ENCODE measurements at places on chromosomes 7 and 10.
A peak's percentile ranks its signal among the peaks of the same experiment; 100 is the strongest.

DNA sequence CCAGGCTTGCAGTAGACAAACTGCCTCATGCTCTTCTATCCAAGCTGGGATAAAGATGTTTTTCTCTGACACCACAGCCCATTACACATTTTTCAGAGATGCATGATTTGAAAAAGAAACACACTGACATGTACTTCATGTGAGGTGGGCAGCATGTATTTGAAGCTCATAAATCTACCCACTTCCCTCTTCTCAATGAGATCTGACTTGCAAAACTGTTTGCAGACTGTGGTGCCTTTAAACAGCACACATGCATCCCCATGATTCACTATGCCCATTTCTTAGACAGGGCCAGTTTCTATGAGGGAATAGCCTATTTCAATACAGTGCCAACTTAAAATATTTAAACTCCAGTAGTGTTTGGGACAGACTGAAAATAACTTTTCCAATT is 109.8 kb downstream of the GLI3 start:
- no peak for DNase-seq

GRCh38 chr7:82602066-82602465 is 158.5 kb upstream of the CACNA2D1 start:
- DNase-seq = no peak

DNA sequence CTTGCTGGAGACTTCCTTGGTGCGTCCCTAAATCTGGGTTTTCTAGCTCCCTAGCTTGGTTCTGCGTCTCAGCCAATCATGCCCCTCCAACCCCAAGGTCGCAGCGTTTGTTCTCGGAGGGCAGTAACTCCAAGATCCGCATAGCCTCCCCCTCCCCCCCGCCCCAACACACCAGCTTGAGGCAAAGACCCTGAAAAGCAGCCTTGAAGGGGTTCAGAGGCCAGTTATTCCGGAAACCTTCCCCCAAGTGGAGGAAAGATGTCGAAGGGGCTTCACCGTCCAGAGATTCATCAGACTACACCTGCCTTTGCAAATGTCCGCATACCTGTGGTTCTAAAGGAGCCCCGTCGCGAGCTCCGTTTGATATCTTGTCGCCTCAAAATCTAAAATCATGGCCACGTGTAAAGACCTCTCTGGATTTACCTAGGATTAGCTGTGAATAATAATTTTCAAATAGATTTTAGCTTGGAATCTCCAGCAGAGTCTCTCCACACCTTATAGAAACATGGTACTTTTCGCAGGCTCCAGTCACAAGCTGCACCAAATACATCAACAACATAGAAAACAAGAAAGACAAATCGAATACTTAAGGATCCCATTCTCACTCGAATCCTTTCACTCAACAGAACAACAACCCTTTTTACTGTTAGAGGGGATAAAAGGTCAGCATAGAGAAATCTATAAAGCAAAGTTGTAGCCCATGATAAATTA is 7.9 kb downstream of the DLX6 start:
- DNase-seq = no peak

GRCh38 chr10:99836711-99837110 is 54.3 kb downstream of the ABCC2 start:
- no peak for DNase-seq

- no peak for DNase-seq
Observed at GRCh38 chr7:115198143-115198542, 276.2 kb downstream of the MDFIC start.

DNA sequence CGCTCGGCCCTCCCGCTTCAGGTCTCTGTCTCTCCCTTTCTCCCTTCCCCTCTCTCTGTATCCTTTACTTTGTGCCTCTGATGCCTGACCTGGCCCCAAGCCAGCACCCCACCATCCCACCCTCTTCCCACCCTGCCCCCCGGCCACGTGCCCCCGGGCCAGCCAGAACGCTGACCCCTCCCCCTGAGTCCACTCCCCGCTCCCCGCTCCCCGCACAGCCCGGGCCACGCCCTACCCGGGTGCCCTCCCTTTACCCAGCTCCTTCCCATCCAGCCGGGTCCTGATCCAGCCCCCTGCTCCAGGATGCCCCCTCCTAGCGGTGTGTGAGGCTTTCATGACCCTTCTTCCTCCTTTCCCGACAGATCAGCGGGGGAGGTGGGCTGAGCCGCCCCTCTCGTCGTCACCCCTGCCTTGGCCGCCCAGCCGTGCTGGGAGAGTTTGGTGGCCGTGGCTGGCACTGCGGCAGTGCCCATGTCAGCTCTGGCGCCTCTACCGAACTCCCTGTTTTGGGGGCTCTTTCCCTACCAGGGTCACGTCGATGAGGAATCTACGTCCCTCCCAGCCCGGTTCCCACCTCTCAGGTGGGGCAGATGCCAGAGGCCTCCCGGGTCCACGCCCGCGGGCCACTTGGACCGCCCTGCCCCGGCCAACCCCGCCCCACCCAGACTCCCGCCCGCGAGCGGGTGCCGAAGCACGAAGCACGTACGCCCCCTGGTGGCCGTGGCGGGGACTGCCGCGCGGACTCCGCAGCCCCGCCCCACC is 127.4 kb downstream of the UBE2H start:
- DNase-seq = peak; percentile 72

DNA sequence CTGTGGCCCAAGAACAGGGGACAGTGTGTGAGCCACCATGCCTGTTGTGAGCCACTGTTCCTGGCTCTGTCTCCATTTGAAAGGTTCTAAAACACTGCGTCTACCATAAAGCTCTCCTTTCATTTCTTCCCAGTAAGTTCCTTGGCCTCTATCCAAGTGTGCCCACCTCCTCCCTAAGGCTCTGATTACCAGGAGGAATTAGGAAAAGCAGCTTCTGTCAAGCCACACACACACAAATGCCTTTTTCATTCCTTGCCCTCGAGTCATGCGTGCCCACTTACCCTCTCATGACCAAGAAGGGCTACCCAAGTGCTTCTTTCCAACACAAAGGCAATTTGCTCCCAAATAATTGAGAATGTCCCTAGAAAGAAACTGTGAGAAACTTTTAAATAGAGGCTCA is 70.8 kb upstream of the PARD3 start:
- DNase-seq = no peak

- DNase-seq = no peak
Observed at GRCh38 chr7:22591271-22591670, 91.3 kb upstream of the STEAP1B start.

DNA sequence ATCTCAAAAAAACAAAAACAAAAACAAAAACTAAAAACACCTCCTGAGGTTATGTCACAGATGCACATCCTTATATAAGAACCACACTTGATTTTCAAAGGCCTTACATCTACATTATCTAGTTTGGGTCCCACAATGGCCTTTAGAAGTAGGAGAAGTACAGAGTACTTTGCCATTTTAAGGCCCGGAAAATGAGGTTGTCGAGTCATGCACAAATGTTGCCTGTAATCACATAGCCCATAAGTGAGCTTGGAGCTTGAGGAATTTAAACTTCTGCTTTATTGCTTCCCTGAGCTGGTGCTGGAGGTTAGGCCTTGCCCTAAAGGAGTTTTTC is 9.7 kb upstream of the MKRN1 start:
- no peak for DNase-seq

DNA sequence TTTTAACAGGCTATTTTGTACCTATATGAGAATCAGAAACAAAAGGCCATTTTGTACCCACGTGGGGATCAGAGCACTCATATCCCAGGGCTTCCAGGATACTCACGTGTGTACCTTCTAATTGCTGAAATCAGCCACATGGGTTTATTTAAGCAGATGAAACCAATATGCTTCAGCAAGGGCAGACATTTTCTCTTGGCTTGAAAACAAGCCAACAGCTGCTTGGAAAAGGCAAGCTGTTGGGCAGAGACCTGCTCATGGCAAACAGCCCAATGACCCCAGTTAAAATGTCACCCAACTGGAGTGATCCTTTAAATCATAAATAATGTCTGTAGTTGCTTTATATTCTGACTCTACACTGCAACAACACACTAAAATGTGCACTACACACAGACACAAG is 26.5 kb upstream of the TOMM7 start:
- DNase-seq = no peak

GRCh38 chr10:12382956-12383531 is 33.7 kb downstream of the CAMK1D start:
- no peak for DNase-seq

- DNase-seq = peak; percentile 65
Observed at GRCh38 chr7:44678471-44679179, 70.0 kb upstream of the ZMIZ2 start.

DNA sequence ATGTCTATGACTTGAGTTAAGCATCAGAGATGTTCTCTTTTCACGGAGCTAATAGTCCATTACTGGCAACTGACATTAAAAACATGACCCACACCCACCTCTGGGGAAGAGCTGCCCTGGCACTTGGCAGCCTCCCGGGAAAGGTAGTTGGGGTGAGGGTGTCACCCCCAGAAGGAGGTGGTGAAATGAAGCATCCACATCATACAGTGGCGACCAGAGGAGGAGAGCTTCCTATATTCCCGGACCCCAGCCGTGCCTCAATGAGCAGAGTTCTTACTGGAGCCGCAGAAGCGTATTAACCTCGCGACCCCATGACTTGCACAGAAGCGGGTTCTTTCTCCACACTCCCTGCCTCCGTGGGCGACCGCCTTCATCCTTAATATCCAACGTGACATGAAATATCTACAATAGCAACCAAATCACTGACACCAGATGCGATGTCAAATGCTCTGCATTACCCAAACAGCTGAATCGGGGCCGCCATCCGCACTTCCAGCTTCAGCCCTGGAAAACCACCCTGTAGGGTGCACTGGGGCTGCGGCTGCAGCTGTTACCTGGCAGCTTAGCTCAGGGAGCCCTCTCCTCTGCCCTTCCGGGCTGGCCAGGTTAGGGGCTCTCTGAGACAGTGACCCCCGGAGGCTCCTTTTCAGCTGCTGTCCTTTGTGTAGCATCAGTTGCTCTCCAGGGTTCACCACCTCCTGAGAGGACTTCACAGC is 103.1 kb upstream of the PARD3 start:
- DNase-seq = no peak

DNA sequence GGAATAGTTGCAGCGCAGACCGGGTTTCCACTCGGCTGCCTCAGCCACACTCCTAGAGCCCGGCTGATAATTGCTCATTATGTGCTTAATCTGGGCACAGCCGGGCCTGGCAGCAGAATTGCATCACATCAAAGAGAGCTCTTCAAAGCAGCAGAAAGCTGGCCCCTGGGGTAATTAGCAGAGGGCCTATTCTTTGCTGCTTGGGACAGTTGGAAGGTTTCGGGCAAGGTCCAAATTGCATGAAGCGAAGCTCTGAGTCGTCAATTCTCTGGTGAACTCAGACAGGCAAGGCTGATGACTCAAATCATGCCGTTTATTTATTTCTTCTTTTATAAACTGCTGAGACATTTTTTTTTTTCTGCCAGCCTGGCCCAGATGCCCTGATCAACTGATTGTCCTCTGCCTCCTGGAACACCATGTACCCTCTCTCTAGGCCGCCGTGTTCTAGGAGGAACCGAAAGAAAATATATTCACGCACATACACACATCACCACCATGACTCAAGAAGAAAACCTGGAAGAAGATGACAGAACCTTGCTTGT is 242.2 kb downstream of the RAB11FIP2 start:
- DNase-seq = no peak

- DNase-seq = no peak
Observed at GRCh38 chr10:78450807-78451485, 417.3 kb downstream of the RPS24 start.

- DNase-seq = no peak
Observed at GRCh38 chr10:103472005-103472404, 7.0 kb downstream of the CALHM3 start.

DNA sequence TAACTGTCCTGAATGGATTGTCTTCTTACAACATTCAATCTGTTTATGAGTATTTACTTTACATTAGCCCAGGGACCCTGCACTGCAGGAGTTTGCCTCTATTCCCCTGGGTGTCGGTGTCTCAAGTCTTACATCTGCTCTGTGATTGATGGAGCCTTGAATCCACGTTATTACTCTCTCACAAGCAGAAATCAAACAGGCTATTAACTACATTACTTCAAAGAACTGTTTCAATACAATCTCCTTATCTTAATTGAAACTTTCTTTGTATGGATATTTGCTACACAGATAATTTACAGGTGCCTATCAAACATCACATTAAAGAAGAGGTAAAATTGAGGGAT is 3.1 kb upstream of the ARID5B start:
- DNase-seq = no peak

DNA sequence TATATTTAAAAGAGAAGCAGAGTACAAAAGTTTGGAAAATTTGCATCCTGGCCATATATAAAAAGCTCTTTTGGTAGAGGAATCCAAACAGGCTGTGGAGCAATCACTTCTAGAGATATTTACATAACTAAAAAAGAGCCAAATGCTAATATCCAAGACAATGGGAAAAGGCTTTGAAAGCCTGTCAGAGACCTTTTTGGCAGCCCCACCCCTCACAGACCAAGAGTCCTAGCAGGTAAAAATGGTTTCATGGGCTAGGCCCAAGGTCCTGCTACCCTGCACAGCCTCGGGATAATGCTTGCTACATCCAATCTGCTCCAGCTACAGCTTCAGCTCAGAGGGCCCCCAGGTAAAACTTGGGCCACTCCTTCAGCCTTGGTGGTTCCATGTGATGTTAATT is 430.2 kb upstream of the KCND2 start:
- peak; percentile 0 for DNase-seq

DNA sequence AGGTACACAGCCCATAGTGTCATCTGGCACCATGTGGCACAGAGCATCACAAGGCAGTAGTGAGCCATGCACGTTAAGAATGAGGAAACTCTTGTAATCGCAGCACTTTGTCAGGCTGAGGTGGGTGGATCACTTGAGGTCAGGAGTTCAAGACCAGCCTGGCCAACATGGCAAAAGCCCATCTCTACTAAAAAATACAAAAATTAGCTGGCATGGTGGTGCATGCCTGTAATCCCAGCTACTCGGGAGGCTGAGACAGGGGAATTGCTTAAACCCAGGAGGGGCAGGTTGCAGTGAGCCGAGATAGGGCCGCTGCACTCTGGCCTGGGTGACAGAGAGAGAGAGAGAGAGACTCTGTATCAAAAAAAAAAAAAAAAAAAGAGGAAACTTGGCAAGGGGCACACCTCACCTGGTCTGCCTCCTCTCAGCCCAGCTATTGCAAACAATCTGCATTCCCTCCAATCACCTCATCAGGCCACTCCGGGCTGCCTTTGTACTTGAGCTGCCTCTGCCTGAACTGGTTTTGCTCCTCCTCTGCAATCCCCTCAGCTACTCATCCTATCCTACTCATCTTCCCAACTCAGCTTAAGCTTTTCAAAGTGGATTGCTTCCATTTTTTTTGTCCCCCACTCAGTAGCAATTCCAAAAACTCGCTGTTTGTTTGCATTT is 46.0 kb upstream of the OPTN start:
- DNase-seq = peak; percentile 26
